IPS DF 6.9 (cell line): ENCODE measurements at places on chromosomes 7 and 10.

- no peak for DNase-seq
Observed at GRCh38 chr7:15280078-15280733, 281.6 kb downstream of the AGMO start.

GRCh38 chr10:19549503-19549902 is 266.7 kb upstream of the PLXDC2 start:
- DNase-seq, result no peak

DNA sequence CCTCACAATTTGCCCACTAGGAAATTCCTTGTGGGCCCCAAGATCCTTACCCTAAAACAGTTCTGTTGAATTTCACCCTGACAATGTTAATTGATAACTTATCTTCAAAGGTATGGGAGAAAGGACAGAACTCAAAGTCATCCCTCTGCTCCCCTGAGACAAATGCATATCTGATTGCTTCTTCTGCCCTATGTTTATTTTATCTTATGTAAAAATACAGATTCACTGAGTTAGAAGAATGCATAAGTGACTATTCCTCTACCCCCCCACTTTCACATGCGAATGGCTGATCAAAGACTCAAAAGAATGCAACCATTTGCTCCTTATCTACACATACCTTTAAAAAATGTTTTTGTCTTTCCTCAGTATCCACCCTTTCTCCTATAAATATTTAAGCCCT is 235.7 kb upstream of the SEMA3C start:
- no peak for DNase-seq

DNA sequence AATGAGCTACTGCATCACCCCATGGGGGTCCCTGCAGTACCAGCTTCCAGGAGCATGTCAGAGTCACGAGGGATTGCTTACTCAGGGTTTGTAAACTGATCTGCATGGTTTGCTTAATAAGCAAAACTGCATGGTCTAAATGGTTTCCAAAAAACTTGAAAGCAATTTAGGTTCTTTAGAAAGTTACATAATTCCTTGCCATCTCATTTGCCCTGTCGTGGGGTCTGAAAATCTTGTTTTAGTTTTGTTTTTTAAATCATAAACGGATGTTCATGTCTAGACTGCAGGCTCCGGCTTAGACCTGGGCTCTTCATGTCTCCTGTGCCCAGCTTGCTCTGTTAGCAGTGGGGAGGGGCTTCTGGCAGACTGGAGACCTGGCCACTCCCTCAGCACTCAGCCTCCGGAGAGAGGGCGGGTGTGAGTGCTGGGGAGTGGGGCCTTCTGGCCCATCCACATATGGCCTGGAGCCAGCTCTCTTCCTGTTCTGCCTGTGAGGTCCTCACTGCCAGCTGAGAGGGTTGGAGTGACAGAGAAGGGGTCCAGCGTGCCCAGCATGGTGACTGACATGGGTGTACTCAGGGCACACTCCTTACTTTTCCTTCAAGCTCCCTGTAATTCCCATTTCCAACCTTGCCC is 17.5 kb downstream of the PRF1 start:
- DNase-seq, result peak; percentile 55

DNA sequence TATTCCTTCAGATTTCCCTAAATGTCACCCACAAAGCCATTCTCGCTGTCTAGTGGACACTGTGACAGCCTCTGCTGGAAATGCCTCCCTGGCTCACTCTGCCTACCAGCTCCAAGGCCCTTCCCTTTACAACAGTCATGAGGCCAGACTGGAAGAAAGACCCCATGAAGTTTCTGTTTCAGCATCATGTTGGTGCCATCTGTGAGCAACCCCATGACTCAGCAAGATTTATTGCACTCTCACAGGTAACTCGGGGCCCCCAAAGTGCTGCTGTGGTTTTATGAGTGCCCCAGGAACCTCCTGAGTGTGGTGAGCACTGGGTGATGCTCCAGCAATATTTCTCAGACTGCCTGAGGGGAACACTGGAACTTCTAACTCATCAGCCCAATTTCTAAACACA is 218.6 kb downstream of the ZNF33B start:
- no peak for DNase-seq

DNA sequence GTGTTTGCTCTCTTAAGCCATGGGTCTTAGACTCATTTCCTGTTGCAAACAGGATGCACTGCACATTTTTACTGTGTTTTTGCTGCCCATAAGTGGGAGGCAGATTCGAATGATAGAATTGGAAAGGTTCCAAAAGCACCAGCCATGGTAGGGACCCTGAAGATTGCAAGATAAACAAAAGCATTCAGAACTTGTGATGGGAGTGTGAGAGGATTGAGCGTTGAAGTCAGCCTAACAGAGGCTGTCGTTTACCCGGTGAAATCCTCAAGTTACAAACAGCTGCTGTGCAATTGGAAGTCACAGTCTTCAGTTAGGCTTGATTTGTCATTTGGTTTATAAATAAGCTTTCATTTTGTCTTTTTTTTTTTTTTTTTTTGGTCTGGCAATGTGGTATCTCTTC is 192.7 kb upstream of the MKI67 start:
- no peak for DNase-seq

DNA sequence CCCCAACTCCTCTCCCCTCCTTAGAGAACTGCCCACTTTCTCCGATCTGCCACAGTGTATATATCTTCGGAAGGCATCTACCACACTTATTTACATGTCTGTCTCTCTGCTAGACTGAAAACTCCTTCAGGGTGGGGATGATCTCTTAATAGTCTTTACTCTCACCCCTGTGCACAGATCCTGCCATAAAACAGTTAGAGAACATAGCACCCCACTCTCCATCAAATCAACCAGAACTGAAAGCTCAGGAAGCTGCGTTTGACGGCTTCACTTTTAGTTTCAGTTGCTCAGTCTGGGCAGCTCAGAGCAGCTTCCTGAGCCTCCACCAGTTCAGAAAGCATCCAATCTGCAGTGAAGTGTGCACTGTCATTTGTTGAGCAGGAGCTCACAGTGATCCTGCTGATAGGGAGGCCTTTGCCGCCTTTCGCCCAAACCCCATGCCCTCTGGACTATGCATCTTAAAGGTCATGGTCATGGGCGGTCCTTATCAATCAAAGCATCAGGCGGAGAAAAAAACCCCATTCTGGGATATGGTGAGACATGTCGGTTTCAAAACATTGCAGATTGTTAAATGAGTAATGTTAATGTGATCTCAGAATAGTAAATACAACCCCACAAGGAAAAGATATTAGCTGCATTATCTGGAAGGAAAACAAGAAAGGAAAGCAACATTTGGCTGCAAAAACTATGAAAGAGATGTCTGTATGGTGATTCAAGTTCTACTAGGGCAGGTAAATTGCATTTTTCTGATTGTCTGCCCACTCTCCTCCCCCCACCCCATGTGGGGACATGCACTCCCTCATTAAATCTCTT is 167.1 kb upstream of the ADO start:
- DNase-seq, result no peak

DNA sequence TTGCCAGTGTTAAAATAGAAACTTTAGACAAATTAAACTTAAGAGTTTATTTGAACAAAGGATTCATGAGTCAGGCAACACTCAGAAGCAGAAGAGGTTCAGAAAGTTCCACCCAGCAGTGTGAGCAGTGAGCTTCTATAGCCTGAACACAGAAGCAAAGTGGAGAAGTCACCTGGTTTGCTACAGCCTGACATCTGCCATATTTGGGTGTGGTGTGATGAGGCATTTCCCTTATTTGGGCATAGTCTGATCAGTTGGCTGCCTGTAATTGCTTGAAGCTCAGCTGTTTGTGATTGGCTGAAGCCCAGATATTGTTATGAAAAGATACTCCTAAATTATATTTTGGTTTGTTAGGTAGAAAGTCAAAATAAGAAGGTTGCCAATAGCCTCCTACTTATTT is 39.1 kb downstream of the VWC2 start:
- no peak for DNase-seq

DNA sequence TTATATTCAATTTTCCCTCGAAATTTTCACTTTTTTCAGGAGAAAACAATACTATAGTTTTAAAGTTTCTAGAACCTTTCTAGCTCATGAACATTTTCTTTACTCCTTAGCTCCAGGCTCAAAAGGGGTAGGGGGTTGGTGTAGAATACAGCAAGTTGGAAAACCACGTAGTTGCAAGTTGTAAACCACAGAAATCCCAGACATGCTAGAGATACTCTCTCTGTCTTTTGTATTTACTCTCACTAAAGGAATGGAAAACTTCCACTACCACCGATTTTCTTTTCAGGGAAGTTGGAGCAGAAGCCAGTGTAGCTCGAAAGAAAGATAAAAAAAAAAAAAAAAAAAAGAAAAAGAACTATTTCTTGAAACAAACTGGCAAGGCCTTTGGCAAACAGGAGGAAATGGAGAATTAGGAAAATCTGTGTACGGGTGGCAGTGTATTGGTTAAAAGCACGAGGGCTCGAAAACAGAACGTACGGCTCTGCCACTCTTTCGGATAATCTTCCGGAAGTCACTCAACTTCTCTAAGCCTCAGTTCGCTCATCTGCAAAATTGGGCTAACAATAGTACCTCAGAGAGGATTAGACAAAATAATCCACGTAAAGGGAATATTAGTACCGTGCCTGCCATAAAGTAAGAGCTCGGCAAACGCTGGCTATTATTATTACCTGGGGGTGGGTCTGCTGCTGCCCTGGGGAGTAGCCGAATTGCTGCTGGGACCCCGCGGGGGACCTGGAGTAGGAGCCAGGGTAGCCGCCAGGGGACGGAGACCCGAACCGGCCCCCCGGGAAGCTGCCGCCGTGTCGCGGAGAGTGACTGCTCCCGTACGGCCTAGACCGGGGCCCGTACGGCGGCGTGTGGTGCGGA is 628 bp downstream of the MPLKIP start:
- no peak for DNase-seq

- DNase-seq, result no peak
Observed at GRCh38 chr7:150855046-150855445, 2.7 kb downstream of the AOC1 start.

- no peak for DNase-seq
Observed at GRCh38 chr7:158828133-158829020, 932 bp downstream of the ESYT2 start.

- no peak for DNase-seq
Observed at GRCh38 chr10:74276416-74276815, 125.4 kb downstream of the ADK start.

- no peak for DNase-seq
Observed at GRCh38 chr10:124624466-124624865, 119.7 kb downstream of the FAM53B start.

GRCh38 chr10:14243221-14243620 is 87.5 kb downstream of the FRMD4A start:
- no peak for DNase-seq

DNA sequence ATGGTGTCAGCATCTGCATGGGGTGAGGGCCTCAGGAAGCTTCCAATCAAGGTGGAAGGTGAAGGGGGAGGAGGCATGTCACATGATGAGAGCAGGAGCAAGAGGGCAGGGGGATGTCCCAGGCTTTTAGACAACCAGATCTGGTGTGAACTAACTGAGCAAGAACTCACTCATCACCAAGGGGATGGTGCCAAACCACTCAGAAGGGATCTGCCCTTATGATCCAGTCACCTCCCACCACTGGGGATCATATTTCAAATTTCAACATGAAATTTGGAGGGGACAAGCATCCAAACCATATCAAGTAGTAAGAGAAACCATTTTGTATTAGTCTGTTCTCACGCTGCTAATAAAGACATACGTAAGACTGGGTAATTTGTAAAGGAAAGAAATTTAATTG is 33.6 kb downstream of the THNSL1 start:
- DNase-seq, result no peak

GRCh38 chr7:40299097-40299496 is 164.3 kb downstream of the SUGCT start:
- no peak for DNase-seq

GRCh38 chr10:49200854-49201253 is 12.7 kb upstream of the TMEM273 start:
- no peak for DNase-seq

DNA sequence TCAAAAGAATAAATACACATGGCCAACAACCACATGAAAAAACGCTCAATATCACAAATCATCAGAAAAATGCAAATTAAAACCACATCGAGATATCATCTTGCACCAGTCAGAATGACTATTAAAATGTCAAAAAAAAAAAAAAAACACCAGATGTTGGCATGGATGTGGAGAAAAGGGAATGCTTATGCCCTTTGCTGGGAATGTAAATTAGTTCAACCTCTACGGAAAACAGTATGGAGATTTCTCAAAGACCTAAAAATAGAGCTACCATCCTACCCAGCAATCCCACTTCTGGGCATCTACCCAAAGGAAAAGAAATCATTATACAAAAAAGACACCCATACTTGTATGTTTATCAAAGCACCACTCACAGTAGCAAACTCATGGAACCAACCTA is 45.0 kb upstream of the DIP2C start:
- DNase-seq, result no peak

GRCh38 chr7:65216469-65216868 is 157.2 kb upstream of the ZNF92 start:
- peak; percentile 33 for DNase-seq

DNA sequence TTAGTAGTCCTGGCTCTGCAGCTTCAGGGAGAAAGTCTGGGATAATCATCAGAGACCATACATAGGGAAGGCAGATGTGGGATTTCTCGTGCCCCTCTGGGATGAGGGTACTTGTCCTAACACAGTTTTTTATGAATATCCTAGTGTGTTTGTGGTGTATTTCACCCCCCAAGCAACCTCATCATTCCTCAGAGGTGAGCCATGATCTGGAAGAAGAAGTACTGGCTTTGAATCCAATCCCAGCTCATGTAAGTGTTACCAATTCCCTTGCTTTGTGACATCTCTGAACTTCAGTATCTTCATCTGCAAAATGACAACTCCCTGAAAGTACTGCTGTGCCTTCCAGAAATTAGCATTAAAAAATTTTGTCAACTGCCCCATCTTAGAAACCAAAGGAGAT is 347.5 kb upstream of the ZMIZ1 start:
- DNase-seq, result no peak

GRCh38 chr7:102009628-102010027 is 192.2 kb downstream of the CUX1 start:
- DNase-seq, result no peak

DNA sequence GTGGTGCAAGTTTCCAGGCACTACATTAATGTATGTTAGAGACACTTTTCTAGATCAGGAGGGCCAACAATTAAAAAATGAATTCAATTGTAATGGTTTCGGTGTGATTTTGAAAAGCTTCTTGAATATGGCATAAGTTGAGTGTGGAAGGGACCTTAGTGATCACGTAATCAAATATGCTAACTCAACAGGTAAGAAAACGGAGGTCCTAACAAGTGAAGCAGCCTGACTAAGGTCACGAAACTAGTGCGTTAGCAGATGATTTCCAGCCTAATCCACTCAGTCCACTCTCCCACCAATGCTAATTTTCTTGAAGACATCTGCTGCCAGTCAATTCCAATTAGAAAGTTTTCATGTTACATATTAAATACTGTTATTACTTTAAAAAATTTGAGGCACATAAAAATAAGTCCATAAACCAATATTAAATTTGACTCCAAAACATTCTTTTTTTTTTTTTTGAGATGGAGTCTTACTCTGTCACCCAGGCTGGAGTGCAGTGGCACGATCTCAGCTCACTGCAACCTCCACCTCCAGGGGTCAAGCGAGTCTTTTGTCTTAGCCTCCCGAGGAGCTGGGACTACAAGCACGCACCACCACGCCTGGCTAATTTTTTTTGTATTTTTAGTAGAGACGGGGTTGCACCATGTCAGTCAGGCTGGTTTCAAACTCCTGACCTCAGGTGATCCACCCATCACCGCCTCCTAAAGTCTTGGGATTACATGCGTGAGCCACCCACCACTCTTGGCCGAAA is 2.3 kb upstream of the RSBN1L start:
- DNase-seq, result no peak

GRCh38 chr7:1883031-1883761 is 213.1 kb downstream of the ELFN1 start:
- DNase-seq, result no peak
